Esophagus muscularis mucosa (tissue), 4 donors: ENCODE measurements at places on chromosomes 7 and 10. TPM values are rescaled to one million over a fixed set of nuclear protein-coding genes. Genes with fewer than 3 reads are reported as not detected.
A peak's percentile ranks its signal among the peaks of the same experiment; 100 is the strongest.

The TFEC gene
- total RNA-seq, result 6.1 TPM

The CHST12 gene
- total RNA-seq, result 6.6 TPM

The MYL10 gene
- not detected for total RNA-seq

The COL17A1 gene
- total RNA-seq, result not detected

The CNTNAP2 gene
- total RNA-seq, result 1.7 TPM

The NCF1 gene
- 10.0 TPM for total RNA-seq

The OPALIN gene
- not detected for total RNA-seq

The GDF10 gene
- 33.3 TPM for total RNA-seq

GRCh38 chr10:54067361-54067760, 733.7 kb downstream of the PCDH15 start:
- H3K36me3 ChIP-seq, result no peaks in the 10 kb centered on the region
- no peaks in the 10 kb centered on the region for H3K4me1 ChIP-seq
- H3K4me3 ChIP-seq, result no peak overlapping the region
- H3K27me3 ChIP-seq, result no peaks in the 10 kb centered on the region
- DNase-seq, result no peak

- no peak overlapping the region for H3K27ac ChIP-seq
- H3K36me3 ChIP-seq, result no peaks in the 10 kb centered on the region
- peak; percentile 81 for DNase-seq
- no peaks in the 10 kb centered on the region for H3K4me1 ChIP-seq
- H3K4me3 ChIP-seq, result no peak overlapping the region
- no peaks in the 10 kb centered on the region for H3K27me3 ChIP-seq
These were observed 920.8 kb upstream of the ZNF722 start for GRCh38 chr7:63077841-63078240.

GRCh38 chr10:71911296-71911953, 52.8 kb upstream of the CHST3 start:
- no peaks in the 10 kb centered on the region for H3K36me3 ChIP-seq
- no peak overlapping the region for H3K4me3 ChIP-seq
- H3K27me3 ChIP-seq, result no peaks in the 10 kb centered on the region
- no peak for DNase-seq
- H3K4me1 ChIP-seq, result no peaks in the 10 kb centered on the region

DNA sequence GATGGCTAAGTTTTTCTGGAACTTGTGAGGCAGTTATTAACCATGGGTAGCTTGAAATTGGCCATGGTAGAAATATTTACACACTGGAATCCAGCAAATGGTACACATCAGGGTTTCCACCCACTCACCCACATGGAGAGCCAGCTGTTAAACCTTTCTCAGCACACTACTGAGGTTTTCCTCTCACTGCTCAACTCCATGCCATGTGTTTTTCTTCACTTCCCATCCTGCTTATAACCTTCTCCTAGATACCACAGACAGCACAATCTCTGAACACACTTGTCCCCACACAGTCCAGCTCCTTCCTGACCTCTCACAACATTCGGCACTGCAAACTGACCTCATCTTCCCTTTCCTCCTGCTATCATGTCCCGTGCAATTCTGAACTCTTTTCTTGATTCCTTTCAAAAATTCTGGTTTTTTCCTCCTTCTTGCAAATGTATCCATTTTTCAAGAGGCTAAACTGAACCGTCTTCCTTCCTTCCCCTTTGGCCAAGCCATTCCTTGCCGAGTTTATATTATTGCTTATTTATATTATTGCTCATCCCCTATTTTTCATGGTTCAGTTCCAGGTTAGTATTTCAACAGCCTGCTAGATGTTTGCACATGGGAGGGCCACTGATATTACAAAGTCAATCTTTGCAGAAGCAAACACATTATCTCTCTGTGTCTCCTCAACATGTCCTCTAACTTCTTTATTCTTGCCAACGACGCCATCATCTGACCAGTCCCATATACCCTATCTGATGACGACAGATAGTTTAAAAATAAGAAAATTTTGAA, 606.4 kb downstream of the SORCS1 start:
- no peaks in the 10 kb centered on the region for H3K36me3 ChIP-seq
- H3K27ac ChIP-seq, result no peak overlapping the region
- no peak overlapping the region for H3K4me3 ChIP-seq

DNA sequence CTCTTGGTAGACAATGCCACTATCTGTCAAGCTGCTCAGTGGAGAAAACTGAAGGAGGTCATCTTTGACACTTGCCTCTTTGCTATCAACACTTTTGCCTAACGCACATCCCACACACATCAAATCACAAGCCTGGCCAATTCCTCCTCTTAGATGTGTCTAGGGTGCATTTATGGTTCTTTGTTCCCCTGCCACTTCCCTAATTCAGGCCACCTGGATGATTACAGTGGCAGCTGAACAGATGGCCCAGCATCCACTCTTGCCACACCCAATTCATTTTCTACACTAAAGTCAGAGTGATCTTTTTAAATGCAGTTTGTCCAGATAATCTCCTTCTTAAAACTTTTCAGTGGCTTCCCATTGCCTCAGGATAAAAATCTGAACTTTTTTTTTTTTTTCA, 58.6 kb downstream of the LAMB4 start:
- DNase-seq, result no peak
- H3K4me3 ChIP-seq, result no peak overlapping the region
- no peaks in the 10 kb centered on the region for H3K36me3 ChIP-seq
- no peaks in the 10 kb centered on the region for H3K27me3 ChIP-seq
- no peak overlapping the region for H3K27ac ChIP-seq

DNA sequence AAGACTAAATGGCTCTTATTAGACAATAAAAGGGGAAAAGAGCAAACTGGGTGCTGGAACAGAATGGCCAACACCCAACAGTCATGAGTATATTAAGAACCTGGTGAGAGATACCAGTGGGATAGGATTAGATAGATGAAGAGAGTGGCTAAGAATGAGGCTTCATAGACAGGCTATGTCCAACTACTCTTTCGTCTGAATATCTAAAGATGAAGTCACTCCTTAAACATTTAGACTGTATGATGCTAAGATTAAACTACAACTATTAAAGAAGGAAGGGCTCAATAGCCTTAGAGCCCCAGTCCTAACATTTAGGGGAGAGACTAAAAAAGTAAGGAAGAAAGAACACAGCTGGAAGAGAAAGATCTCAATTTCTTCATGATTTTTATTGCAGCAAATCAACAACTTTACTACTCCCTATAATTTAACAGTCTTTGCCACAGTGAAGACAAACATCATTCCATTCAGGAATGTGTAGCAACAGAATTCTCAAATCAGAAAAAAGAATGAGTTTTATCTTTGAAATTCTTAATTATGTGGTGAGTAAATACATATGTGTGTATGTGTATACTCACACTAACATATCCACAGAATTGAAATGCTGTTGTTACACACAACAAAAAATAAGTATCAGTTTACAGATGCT, 45.6 kb downstream of the CACNA2D1 start:
- H3K27ac ChIP-seq, result no peak overlapping the region
- no peaks in the 10 kb centered on the region for H3K27me3 ChIP-seq
- no peak for DNase-seq
- H3K4me1 ChIP-seq, result no peaks in the 10 kb centered on the region

DNA sequence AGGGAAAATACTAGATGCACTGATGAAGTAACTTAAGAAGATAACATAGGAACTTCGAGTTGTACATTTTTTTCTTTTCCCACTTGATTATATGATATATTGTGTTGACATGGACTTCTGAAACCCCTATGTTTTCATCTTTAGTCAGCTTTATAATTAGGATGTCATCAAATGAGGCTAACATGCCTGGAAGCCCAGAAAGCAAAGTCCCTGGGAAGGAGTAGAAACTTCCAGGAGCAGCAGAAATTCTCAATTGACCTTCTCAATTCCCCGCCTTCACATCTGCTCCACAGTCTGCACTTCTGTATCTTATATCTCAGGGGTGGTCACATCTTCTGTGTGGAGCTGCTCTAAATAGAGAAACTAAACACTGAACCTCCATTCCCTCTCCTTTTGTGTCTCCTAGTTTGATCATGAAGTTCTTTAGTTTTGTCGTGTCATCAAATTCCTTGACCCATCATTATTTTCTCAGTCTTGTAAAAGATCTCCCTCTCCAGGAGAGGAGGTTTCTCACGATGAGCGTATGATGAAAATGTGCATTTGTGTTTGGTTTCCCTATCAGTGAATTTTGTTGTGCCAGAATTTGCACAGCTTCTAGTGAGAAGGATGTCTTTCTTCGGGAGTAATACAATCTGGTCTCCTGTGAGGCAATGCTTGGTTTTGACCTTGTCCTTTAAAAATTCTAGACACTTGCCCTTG, 303.3 kb downstream of the SUGCT start:
- H3K27me3 ChIP-seq, result no peaks in the 10 kb centered on the region
- no peak for DNase-seq
- no peaks in the 10 kb centered on the region for H3K36me3 ChIP-seq
- H3K4me1 ChIP-seq, result peaks cover 9% of the 10 kb centered on the region
- no peak overlapping the region for H3K4me3 ChIP-seq
- H3K27ac ChIP-seq, result peak overlapping the region; percentile 77

GRCh38 chr10:22437620-22438588, 92.6 kb downstream of the SPAG6 start:
- DNase-seq, result peak; percentile 91
- H3K4me1 ChIP-seq, result peaks cover 18% of the 10 kb centered on the region
- no peaks in the 10 kb centered on the region for H3K27me3 ChIP-seq

- H3K27ac ChIP-seq, result peak overlapping the region; percentile 72
- H3K36me3 ChIP-seq, result no peaks in the 10 kb centered on the region
- H3K4me3 ChIP-seq, result peak overlapping the region; percentile 64
- H3K4me1 ChIP-seq, result peaks cover 22% of the 10 kb centered on the region
- no peaks in the 10 kb centered on the region for H3K27me3 ChIP-seq
These were observed 806 bp upstream of the VIPR2 start for GRCh38 chr7:159145490-159145855.

- H3K27ac ChIP-seq, result no peak overlapping the region
- no peak for DNase-seq
- no peak overlapping the region for H3K4me3 ChIP-seq
- H3K36me3 ChIP-seq, result no peaks in the 10 kb centered on the region
- H3K4me1 ChIP-seq, result no peaks in the 10 kb centered on the region
These were observed 14.8 kb upstream of the LSM8 start for GRCh38 chr7:118169146-118169545.

- no peak for DNase-seq
- H3K27me3 ChIP-seq, result no peaks in the 10 kb centered on the region
- H3K4me3 ChIP-seq, result no peak overlapping the region
- no peak overlapping the region for H3K27ac ChIP-seq
- H3K4me1 ChIP-seq, result no peaks in the 10 kb centered on the region
These were observed 66.1 kb downstream of the AGK start for GRCh38 chr7:141617280-141617679.

DNA sequence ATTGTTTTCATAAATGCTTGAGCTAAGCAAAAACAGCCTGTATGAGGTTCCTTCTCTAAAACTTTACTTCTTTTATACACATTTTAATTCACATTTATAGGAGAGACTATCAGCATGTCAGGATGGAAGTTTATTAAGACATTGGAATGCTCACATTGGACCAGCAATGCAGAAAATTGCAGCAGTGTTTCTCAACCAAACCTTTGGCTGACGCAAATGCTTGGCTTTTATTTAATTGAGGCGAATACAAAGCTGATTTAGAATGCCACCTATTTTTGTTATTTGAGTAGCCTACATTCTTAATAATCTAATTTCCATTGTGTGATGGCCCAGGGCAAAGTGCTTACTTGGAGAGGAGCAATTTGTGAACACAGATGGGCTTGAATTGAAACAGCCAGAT, 283.2 kb downstream of the ARL4A start:
- H3K27me3 ChIP-seq, result no peaks in the 10 kb centered on the region
- no peaks in the 10 kb centered on the region for H3K4me1 ChIP-seq
- H3K27ac ChIP-seq, result no peak overlapping the region
- H3K4me3 ChIP-seq, result no peak overlapping the region
- H3K36me3 ChIP-seq, result no peaks in the 10 kb centered on the region

GRCh38 chr10:12279281-12279680, 70.1 kb upstream of the CAMK1D start:
- H3K27me3 ChIP-seq, result no peaks in the 10 kb centered on the region
- H3K27ac ChIP-seq, result no peak overlapping the region
- H3K4me3 ChIP-seq, result no peak overlapping the region
- DNase-seq, result no peak
- no peaks in the 10 kb centered on the region for H3K4me1 ChIP-seq
- no peaks in the 10 kb centered on the region for H3K36me3 ChIP-seq

DNA sequence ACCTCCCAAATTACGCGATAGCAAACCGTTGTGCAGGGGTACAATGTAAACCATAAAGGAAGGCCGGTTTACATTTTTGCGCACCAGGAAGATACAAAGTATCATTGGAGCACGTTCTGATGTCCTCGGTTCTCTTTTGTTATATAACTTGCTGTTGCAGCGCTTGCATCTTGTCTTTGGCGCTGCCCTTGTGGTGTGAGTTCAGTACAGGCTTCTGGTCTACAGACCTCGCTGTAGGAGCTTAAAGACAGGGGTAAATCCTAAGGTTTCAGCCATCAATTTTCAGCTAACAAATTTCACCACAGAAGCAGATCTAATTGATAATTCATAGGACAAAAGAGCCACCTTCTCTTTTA, 1.5 kb upstream of the MKX start:
- peaks cover 36% of the 10 kb centered on the region for H3K4me1 ChIP-seq
- peak overlapping the region; percentile 62 for H3K4me3 ChIP-seq
- H3K27ac ChIP-seq, result no peak overlapping the region
- H3K27me3 ChIP-seq, result peaks cover 3% of the 10 kb centered on the region
- DNase-seq, result no peak
- H3K36me3 ChIP-seq, result no peaks in the 10 kb centered on the region

DNA sequence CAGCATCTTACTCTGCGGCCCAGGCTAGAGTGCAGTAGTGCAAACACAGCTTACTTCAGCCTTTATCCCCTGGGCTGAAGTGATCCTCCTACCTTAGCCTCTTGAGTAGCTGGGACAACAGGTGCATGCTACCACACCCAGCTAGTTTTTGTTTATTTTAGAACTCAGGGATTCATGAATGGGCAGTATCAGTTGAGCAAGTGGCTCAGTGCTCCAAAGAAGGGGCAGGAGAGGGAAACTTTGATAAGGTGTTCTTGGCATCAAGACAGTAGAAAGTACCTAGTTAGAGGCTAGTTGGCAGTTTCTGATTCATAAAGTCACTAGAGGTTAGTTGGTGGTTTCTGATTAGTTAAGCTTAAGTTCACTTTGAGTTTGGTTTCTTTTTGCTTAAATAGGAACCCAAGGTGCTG, 18.4 kb downstream of the TRIM24 start:
- H3K27me3 ChIP-seq, result no peaks in the 10 kb centered on the region
- no peak overlapping the region for H3K4me3 ChIP-seq
- H3K27ac ChIP-seq, result no peak overlapping the region
- H3K4me1 ChIP-seq, result peaks cover 10% of the 10 kb centered on the region
- DNase-seq, result no peak

- peaks cover 39% of the 10 kb centered on the region for H3K4me1 ChIP-seq
- H3K36me3 ChIP-seq, result no peaks in the 10 kb centered on the region
- DNase-seq, result no peak
- H3K27me3 ChIP-seq, result no peaks in the 10 kb centered on the region
- H3K4me3 ChIP-seq, result no peak overlapping the region
These were observed 806.1 kb downstream of the TNS3 start for GRCh38 chr7:46775776-46776175.

GRCh38 chr7:15906436-15906835, 220.0 kb upstream of the MEOX2 start:
- no peaks in the 10 kb centered on the region for H3K27me3 ChIP-seq
- no peak overlapping the region for H3K4me3 ChIP-seq
- DNase-seq, result no peak
- peaks cover 4% of the 10 kb centered on the region for H3K4me1 ChIP-seq
- no peaks in the 10 kb centered on the region for H3K36me3 ChIP-seq
